ENCODE measurements at places on chromosomes 3 and 15.

GRCh38 chr3:144119633-144120032, 148.0 kb downstream of the DIPK2A start:
- DNase-seq = no peak

GRCh38 chr15:65368302-65369211, 9.2 kb downstream of the IGDCC3 start:
- no peak for DNase-seq

DNA sequence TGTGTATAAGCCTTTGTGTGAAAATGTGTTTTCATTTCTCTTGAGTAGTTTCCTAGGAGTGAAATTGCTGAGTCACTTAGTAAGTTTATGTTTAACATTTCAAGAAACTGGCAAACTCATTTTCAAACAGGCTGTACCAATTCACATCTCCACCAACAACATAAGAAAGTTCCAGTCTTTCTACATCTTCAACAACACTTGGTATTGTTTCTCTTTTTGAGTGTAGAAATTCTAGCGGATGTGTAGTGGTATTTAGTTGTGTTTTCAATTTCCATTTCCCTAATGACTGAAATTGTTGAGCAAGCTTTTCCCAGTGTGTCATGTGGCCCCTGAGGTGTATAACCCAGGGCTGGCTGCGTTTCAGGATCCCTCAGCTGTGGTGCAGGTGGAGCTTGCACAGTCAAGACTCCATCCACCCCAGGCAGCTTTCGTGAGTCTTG, 258.5 kb downstream of the PDCD6IP start:
- no peak for DNase-seq

DNA sequence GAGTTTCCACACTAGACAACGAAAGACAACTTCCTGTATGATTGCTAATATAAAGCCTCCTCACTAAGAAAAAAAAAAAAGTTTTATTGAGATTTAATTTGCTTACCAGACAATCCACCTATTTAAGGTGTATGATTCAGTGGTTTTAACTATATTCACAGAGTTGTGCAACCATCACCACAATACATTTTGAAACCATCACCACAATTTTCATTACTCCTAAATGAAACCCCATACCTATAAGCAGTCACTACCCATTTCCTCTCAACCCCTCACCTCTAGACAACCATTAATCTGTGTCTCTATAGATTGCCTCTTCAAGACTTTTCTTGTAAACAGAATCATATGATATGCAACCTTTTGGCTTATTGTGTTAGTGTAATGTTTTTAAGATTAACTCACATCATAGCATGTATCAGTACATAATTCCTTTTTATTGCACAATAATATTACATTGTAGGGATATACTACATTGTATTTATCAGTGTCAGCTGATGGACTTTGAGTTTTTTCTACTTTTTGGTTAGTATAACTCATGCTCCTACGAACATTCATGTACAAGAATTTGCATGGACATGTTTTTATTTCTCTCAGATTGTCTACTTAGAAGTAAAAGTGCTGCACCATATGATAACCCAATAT, 339.7 kb downstream of the NLGN1 start:
- DNase-seq = peak; percentile 44

Data from HT1080 (cell line).